Naive B cell (primary cell): ENCODE measurements at places on chromosomes 11 and 22. TPM values are rescaled to one million over a fixed set of nuclear protein-coding genes. Genes with fewer than 3 reads are reported as not detected.

The LRRC4C gene
- polyA plus RNA-seq, result not detected

The OR5B3 gene
- polyA plus RNA-seq, result not detected

The PLA2G6 gene
- 5.3 TPM for polyA plus RNA-seq

The OR2D2 gene
- not detected for polyA plus RNA-seq

The WNT7B gene
- not detected for polyA plus RNA-seq

The C11orf91 gene
- polyA plus RNA-seq, result not detected

GRCh38 chr11:135043434-135043833 is 631.4 kb upstream of the B3GAT1 start:
- H3K4me1 ChIP-seq, result no peaks in the 10 kb centered on the region
- H3K27me3 ChIP-seq, result peaks cover 7% of the 10 kb centered on the region
- H3K36me3 ChIP-seq, result no peaks in the 10 kb centered on the region
- no peak for DNase-seq

DNA sequence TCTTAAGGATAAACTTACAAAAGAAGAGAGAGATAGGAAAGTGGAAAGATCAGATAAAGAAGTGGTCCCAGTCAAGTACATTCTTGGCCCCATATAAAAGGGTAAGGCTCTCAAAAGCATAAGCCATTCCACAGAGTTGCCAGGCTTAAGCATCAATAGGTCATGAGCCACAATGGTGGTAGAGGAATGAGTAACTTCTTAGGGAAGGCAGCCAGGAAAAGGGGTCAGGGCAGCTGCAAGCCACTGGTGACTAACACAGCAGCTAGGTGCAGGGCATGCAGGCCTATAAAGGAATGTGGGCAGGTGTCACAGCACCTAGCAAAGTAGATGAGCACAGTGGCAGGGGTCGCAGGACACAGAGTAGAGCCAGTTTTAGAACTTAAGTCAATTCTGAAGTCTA is 302.6 kb upstream of the FAT3 start:
- H3K27ac ChIP-seq, result no peak overlapping the region
- no peaks in the 10 kb centered on the region for H3K27me3 ChIP-seq
- H3K36me3 ChIP-seq, result no peaks in the 10 kb centered on the region
- H3K4me1 ChIP-seq, result no peaks in the 10 kb centered on the region
- H3K4me3 ChIP-seq, result no peak overlapping the region
- DNase-seq, result no peak

GRCh38 chr22:36123673-36124630 is 36.6 kb downstream of the APOL3 start:
- H3K4me3 ChIP-seq, result peak overlapping the region; percentile 83
- peaks cover 21% of the 10 kb centered on the region for H3K4me1 ChIP-seq
- no peaks in the 10 kb centered on the region for H3K36me3 ChIP-seq

DNA sequence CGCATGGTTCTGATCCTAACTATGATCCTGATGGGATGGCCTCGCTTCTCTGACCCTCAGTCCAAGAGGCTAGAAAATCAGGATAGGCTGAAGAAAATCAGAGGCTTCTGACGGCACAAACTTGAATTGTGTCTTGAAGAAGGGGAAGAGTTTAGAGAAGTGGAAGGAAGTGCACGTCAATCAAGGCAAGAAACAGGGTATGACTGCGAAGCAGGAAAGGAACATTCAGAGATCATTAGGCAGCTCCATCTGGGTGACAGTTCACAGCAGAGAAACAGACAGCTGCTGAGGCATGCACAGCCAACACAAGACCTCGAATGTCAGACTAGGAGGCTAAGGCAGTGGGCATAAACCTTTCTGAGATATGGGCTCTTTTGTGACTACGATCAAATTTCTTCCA is 29.3 kb downstream of the CLPB start:
- H3K27ac ChIP-seq, result no peak overlapping the region
- DNase-seq, result peak; percentile 9
- H3K4me3 ChIP-seq, result no peak overlapping the region
- no peaks in the 10 kb centered on the region for H3K27me3 ChIP-seq

DNA sequence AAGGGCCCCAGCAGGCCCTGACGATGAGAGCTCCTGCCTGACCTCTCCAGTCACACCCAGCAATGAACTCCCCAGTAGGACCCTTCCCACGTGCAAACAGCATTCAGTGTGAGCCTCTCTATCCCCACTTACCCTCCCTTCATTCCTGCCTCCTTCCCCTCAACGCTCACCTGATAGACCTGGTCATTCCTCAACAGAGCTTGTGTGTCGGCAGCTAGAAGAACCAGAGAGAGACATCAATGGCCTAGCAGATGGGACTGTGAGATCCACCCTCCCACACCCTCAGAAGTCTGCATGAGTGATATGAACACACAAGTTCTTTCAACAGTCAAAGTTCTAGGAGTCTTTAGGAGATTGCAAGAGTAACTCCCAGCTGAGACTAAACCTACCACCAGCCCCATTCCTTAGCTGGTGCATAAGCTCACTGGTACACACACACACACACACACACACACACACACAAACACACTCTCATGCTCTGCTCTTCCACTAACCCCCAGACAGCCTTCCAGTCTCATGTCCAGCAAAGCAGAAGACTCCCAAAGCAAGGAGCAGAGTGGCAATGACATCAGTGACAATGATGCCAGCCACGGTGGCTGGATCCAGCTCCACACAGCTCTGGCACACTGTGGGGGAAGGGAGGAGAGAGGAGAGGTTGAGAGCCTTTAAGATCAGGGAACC is 3.1 kb downstream of the CD3D start:
- no peak overlapping the region for H3K27ac ChIP-seq
- H3K36me3 ChIP-seq, result no peaks in the 10 kb centered on the region
- no peak overlapping the region for H3K4me3 ChIP-seq
- DNase-seq, result no peak

- H3K4me1 ChIP-seq, result peaks cover 76% of the 10 kb centered on the region
- no peaks in the 10 kb centered on the region for H3K36me3 ChIP-seq
- no peak for DNase-seq
- peak overlapping the region; percentile 100 for H3K27ac ChIP-seq
- peak overlapping the region; percentile 87 for H3K4me3 ChIP-seq
- H3K27me3 ChIP-seq, result no peaks in the 10 kb centered on the region
Observed at GRCh38 chr22:46586531-46587011, 33.6 kb upstream of the GRAMD4 start.

DNA sequence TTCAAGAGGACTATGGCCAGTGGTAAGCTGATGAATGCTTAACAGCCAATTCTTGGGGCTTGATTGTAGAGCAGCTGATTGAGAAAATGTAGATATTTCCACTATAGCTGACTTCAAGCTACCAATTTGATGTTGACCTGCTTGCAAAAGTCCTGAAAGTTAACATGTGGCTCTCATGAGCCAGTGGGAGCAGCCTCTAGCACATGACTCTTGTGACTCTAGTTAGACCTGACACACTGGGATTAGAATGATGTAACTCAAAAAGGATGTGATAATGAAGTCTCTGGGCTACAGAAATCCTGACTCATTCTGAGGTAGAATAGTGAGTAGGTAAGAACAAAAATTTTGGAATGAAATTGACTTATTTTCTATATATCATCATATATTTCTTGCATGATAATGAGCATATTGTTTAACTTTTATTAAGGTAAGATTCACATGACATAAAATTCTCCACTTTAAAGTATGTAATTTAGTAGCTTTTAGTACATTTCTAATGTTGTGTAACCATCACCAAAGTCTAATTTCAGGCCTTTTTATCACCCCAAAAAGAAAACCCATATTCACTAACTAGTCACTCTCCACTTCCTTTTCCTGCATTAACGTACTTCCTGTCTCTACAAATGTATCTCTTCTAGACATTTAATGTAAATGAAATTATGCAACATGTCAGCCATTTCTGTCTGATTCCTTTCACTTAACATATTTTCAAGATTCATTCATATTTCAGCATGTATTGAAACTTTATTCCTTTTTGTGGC is 16.1 kb upstream of the OR52H1 start:
- H3K27me3 ChIP-seq, result no peaks in the 10 kb centered on the region
- H3K4me1 ChIP-seq, result no peaks in the 10 kb centered on the region
- H3K36me3 ChIP-seq, result no peaks in the 10 kb centered on the region
- H3K27ac ChIP-seq, result no peak overlapping the region

- H3K27me3 ChIP-seq, result peaks cover 10% of the 10 kb centered on the region
- DNase-seq, result no peak
- H3K4me1 ChIP-seq, result peaks cover 54% of the 10 kb centered on the region
- H3K27ac ChIP-seq, result no peak overlapping the region
- peaks cover 4% of the 10 kb centered on the region for H3K36me3 ChIP-seq
- H3K4me3 ChIP-seq, result no peak overlapping the region
Observed at GRCh38 chr11:7579361-7579791, 65.6 kb downstream of the PPFIBP2 start.

DNA sequence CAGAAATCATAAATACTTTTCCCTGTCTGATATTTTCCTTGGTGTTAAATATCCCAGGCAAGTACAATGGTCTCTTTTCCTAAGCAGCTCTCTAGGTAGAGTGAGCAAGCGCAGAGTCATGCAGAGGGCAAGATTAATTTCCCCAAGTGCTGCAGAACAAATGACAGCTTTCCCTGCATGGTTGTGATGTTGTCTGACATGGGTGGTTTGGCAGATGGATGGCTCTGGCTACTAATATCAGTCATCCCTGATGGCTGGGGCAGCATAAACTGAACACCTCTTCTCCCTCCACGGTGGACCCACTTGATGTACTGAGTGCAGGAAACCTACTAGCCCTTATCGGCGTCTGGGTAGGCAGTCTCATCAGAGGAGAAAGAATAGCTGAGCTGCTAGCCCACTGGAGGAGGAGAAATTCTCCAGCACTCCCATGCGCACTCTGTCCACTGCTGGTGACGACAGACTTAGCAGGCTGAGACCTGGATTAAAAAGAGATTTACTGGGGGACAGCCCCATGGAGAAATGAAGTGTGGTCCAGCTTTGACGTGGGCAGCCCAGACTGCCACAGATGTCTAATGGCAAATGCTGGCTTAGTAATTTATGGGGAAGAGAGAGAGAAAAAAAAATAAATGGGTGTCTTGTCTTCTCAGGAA is 202.9 kb downstream of the DBX1 start:
- DNase-seq, result no peak
- peaks cover 24% of the 10 kb centered on the region for H3K27me3 ChIP-seq
- no peak overlapping the region for H3K27ac ChIP-seq
- H3K4me1 ChIP-seq, result peaks cover 16% of the 10 kb centered on the region
- no peaks in the 10 kb centered on the region for H3K36me3 ChIP-seq

DNA sequence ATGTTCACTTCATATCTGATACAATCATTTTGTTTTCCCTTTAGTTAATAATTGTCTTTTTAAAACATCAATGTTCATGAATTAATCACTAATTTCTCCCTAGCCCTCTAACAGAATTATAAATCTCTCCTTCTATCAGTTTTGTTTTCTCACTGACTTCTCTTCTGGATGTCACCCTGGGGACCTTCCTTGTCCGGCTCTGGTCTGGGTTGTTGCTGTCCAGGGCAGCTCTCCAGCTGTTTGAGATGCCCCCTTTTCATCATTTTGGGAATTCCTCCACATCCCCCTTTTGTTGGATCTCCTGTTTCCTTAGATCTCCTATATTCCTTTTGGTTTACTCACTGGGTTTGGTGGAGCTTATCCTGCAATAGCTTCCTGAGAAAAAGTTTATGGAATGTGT is 35.6 kb upstream of the PSMA1 start:
- peak overlapping the region; percentile 55 for H3K27ac ChIP-seq
- no peaks in the 10 kb centered on the region for H3K36me3 ChIP-seq
- no peak overlapping the region for H3K4me3 ChIP-seq
- peaks cover 4% of the 10 kb centered on the region for H3K27me3 ChIP-seq
- peaks cover 8% of the 10 kb centered on the region for H3K4me1 ChIP-seq

DNA sequence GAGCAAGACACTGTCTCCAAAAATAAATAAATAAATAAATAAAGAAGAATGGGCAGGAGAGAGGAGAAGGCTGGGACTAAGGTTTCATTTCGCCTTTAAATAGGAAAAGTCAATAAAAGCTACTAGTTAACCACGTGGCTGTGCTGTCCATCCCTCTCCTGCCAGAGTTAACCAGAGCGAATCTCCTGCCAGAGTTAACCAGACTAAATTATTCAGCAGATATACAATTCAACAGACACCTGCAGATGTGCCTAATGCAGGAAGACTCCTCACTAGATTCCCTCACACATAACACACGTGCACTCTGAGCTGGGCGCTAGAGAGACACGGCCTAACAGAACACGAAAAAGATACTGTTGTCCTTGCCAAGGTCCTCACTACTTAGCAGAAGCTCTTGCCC is 156.1 kb downstream of the IGLL1 start:
- no peak for DNase-seq
- peaks cover 25% of the 10 kb centered on the region for H3K4me1 ChIP-seq
- H3K27me3 ChIP-seq, result no peaks in the 10 kb centered on the region
- H3K4me3 ChIP-seq, result no peak overlapping the region
- peak overlapping the region; percentile 70 for H3K27ac ChIP-seq

GRCh38 chr22:43535741-43536140 is 123.9 kb downstream of the MPPED1 start:
- no peak overlapping the region for H3K4me3 ChIP-seq
- H3K36me3 ChIP-seq, result no peaks in the 10 kb centered on the region
- peaks cover 10% of the 10 kb centered on the region for H3K27me3 ChIP-seq
- no peaks in the 10 kb centered on the region for H3K4me1 ChIP-seq
- DNase-seq, result no peak

GRCh38 chr11:58640386-58641023 is 18.0 kb downstream of the CNTF start:
- DNase-seq, result no peak
- H3K36me3 ChIP-seq, result no peaks in the 10 kb centered on the region
- H3K27me3 ChIP-seq, result no peaks in the 10 kb centered on the region

GRCh38 chr11:66728693-66729385 is at the start of gene SPTBN2:
SPTBN2 (minus strand) TSS chr11:66729216; CDS start chr11:66721240, 7,976 bp downstream.
- no peak for DNase-seq
- H3K27me3 ChIP-seq, result peaks cover 19% of the 10 kb centered on the region
- peak within 1 kb of the TSS; percentile 97 for H3K4me3 ChIP-seq
- peak within 1 kb of the TSS; percentile 10 for H3K27ac ChIP-seq
- peaks cover 22% of the 10 kb centered on the region for H3K4me1 ChIP-seq
- no peaks in the 10 kb centered on the region for H3K36me3 ChIP-seq

DNA sequence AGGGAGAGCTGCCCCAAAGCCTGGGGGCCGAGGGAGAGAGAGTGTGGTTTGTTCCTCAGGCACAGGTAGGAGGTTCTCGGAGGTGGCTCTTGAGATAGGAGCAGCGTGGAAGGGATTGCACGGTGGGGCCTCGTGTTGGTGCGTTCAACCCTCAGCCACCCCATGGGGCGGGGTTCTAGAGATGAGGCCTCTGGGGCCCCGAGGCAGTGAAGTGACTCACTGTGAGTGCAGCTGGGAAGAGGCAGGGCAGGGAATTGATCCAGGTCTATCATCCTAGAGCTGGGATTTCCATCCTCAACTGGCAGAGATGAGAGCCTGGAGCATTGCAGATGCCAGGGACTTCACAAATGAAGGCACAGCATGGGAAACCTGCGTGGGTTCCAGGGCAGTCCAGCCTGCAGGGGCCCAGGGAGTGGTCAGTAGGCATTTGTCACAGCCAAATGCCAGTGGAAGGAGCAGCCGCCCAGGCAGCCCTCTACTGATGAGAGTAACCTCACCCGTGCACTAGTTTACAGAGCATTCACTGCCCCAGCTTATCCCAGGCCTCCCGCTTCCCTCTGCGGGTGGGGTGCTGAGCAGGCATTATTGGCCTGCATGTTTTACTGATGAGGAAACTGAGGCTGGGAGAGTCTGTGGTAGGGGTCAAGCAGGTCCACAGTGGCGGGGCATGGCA is 5.1 kb upstream of the SMARCB1 start:
- H3K4me1 ChIP-seq, result peaks cover 15% of the 10 kb centered on the region
- DNase-seq, result no peak
- H3K27ac ChIP-seq, result no peak overlapping the region
- no peaks in the 10 kb centered on the region for H3K27me3 ChIP-seq
- H3K4me3 ChIP-seq, result no peak overlapping the region

GRCh38 chr11:43393765-43394355 is 35.1 kb downstream of the TTC17 start:
- H3K4me3 ChIP-seq, result no peak overlapping the region
- no peaks in the 10 kb centered on the region for H3K27me3 ChIP-seq
- H3K4me1 ChIP-seq, result no peaks in the 10 kb centered on the region
- peaks cover 18% of the 10 kb centered on the region for H3K36me3 ChIP-seq
- no peak overlapping the region for H3K27ac ChIP-seq
